ENCODE measurements at places on chromosomes 3 and 15.

- DNase-seq: no peak
Measured at GRCh38 chr3:68988740-68989139, 24.7 kb downstream of the EOGT start.

DNA sequence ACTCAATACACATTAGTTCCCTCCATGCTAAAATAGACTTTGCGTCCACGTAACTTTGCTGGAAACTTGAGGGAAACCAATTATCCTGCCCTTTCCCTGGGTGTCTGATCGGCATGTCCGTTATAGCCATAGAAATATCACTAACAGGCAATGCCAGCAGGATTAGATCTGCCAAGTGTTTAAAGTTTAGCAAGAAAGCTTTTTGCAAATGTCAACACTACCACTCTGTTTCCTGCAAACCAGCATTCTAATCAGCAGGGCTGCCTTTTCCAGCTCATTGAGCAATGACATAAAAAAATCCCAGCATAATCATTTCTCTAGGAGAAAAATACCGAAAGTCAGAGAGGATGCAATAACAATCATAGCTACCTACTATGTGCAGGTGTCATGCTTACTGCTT lies 60.9 kb downstream of the NOX5 start:
- DNase-seq: no peak

- no peak for DNase-seq
Measured at GRCh38 chr15:79738143-79738542, 158.7 kb downstream of the MTHFS start.

DNA sequence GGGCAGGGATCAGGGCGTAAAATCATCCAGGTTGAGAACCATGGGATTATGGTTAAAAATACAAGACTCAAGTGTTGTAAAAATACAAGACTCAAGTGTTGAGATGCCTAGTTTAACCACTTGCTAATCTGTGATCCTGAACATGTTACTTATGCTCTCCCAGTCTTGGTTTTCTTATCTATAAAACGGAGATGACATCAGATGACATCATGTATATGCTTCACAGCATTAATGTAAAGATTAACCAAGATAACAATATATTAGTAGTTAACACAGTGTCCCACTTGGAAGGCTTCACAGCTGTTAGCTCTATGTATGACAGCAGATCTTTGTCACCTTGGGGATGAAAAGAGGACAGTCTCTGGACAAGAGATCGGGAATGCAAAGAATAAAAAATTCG lies 96.2 kb downstream of the PRICKLE2 start:
- DNase-seq: no peak

- DNase-seq: no peak
Measured at GRCh38 chr15:51965691-51966090, 5.9 kb downstream of the LEO1 start.

DNA sequence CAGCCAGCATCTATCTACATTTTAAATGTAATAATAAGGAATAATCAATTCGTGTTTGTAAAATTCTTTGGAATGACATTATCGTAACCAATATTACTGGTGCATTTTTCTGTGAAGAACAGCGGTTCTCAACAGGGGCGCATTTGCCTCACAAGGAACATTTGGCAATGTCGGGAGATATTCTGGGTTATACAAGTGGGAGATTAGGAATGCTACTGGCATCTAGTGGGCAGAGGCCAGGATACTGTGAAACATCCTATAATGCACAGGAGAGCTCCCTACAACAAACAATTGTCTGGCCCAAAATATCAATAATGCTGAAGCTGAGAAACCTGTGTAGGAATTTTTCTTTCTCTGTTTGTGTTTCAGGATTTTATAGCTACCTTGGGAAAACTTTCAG lies 25.0 kb downstream of the ACP3 start:
- no peak for DNase-seq

Measured in activated CD8-positive, alpha-beta memory T cell treated with anti-CD3 and anti-CD28 coated beads for 4 hours (primary cell).